Effector CD8-positive, alpha-beta T cell (primary cell): ENCODE measurements at places on chromosomes 4 and X.

DNA sequence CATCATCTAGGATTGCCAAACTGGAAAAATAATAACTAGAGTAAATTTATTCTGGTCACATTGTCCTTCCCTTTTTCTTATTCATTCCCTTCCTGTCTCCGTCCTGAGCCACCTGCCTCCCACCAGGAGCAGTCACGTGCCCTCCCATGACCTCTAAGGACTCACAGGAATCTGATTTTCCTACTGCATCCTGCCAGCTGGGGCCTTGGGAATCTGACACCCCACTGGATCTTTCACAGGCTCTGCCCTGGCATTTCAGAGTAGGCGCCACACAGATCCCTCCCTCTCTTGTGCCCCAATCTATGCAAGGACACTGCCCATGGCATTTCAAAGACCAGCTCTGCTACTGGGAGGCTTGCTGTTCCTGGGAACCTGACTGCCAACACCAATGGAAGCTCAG, 520.5 kb downstream of the PPARGC1A start:
- no peak for DNase-seq

DNA sequence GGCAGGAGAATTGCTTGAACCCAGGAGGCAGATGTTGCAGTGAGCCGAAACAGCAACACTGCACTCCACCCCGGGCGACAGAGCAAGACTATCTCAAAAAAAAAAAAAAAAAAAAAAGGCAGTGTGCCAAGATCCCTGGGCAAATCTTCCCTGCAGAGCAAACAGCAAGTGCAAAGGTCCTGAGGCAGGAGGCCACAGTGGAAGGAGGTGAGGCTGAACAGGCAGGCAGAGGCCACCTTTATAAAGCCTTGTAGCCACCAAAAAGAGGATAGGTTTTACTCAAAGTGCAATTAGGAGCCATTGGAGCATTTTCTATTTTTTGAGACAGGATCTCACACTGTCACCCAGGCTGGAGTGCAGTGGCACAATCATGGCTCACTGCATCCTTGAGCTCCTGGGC, 45.1 kb upstream of the TLR2 start:
- DNase-seq = no peak

- no peak for DNase-seq
Observed at GRCh38 chr4:79662651-79663050, 254.6 kb upstream of the GK2 start.

GRCh38 chrX:8748855-8749254, 16.9 kb upstream of the ANOS1 start:
- no peak for DNase-seq

- no peak for DNase-seq
Observed at GRCh38 chr4:156829201-156829873, 142.3 kb downstream of the PDGFC start.

DNA sequence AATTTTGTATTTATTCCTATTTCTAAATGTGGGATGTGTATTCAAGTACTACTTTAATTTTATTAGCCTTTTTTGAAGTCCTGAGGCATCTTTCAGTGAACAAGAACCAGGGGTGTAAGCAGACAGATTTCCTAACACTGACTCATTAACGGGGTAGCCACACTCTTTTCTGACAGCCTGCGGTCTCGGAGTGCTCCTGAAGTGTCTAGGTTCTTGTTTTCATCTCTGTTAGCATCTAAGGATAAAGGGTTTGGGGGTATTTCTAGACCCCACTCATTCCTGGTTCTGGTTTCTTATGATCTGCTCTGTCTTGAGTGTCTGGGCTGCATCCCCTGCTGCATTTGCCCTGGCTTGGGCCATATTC, 71.9 kb downstream of the GC start:
- DNase-seq = no peak

- DNase-seq = no peak
Observed at GRCh38 chr4:120055162-120055561, 11.5 kb downstream of the MAD2L1 start.

GRCh38 chrX:11412715-11413623, 119.8 kb downstream of the AMELX start:
- no peak for DNase-seq

DNA sequence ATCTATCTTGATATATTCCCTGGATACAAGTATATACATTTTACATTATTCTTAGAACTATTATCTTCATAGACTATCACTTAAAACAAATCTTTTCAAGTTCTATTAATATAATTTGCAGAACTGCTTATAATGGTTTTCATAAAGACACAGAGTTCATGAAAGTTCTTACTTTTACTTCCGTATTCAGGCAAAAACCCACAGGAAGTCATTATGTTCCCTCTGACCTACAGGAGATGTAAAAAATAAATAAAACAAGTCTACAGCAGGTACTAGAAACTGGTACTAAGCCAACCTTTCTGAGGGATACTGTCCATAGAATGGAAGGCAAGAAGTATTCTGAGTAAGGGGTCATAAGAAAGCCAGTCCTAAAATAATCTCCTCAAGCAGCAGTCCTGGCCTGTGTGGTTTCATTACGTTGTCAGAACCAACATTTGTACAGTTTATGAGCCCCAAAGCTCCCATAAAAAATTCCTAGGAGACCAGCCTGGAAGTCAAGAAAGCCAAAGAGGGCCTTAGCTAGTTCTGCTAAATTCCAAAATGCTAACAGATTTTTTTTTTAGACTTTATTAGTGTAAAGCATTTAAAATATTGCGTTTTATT, 68.6 kb downstream of the CAMK2D start:
- DNase-seq = no peak

DNA sequence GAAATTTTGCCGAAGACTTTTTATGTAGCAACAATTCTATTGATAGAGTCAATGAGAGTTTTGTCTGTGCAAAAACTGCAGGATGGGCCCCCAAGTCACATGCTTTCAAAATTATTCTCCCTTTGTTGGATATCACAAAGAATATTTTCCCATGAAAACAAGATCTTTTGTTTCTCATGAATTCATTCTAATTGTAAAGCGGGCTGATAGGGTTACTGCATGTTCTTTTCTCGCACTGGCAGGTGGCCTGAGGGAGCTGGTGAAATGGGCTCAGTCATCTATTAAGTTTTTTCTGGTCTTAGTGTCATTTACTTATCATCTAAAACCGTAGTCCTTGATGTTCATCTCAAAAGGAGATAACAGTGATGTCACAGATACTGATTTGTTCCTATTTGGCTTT, 44.2 kb downstream of the MID1IP1 start:
- no peak for DNase-seq

DNA sequence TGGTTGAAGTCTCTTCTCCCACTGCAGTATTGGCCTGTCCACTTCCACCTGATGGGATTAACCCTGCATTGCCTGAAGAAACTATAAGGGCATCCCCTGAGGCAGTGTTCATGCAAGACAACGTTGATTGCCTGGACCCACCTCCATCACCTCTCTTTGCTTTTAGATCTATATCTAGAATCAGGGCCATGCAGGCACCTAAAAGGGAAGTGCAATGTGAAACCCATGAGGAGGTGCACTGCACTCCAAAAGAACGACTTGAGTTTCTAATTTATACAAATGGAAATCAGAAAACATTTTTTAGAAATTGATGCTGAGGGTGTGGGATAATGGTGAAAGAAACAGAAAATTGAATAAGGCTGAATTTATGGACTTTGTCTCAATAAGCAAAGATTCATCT, 694.4 kb downstream of the TRAM1L1 start:
- no peak for DNase-seq

DNA sequence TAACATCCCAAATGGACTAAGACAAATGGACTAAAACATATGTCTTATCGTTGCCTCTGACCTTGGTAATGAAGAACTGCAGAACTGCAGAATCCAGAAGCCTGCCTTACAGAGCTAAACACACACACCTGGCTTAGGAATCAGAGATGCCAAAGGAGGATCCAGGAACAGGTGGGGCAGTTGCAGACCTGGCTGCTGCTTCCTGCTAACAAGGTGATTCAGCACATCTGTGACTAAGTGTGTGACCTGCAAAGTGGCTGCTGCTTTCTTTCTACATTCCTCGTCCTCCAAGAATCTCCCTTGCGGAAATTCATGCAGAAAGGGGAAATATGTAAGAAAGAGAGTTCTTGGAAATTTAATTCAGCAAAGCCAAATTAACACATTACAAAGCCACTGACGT, 96.8 kb upstream of the NLGN4X start:
- DNase-seq = no peak

DNA sequence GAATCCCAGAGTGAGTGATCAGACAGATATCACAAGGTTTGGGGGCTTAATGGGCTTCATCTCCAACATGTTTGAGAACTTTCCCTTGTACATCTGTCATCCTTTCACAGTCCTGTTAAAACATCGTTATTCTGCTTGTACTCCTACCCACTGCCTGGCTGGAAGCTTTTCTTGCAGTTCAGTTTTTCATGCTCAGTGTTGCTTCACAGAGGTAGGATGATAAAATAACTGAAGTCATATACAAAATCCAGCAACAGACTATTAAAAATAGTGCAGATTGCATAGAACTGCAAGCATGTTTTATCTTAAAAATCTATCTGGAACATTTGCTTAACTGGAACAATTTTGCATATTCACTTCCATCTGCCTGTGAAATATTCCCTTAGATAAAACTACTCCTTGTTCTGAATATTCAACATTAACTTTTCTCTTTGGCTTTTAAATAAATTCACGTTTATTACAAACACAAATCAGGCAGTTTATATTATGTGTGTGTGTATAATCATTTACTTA, 579.6 kb upstream of the IGFBP7 start:
- DNase-seq = no peak

GRCh38 chr4:77905651-77906263, 43.1 kb downstream of the MRPL1 start:
- no peak for DNase-seq

GRCh38 chrX:132400706-132401105, 88.1 kb downstream of the MBNL3 start:
- DNase-seq = no peak

GRCh38 chr4:40180356-40180755, 16.5 kb upstream of the RHOH start:
- no peak for DNase-seq

- no peak for DNase-seq
Observed at GRCh38 chr4:7183161-7183560, 9.2 kb upstream of the SORCS2 start.

GRCh38 chr4:73127839-73128453, 58.4 kb upstream of the COX18 start:
- DNase-seq = no peak

DNA sequence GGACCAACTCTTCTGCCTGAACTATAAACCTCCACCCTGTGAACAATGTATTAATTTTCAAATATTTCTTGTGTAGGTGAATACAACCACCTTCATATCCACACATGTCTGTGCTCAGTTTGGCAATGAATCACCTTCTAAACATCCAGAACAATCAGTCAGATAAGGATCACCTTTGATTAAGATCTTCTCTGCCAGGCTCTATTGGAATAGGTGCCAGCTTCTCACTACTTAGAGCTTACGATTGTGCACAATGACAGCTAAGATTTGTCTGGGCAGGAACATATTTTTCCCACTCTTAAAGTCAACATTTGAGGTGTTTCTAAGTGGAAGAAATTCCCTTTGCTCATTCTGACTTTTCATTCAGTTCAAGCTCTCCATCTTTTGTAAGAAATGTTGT, 237.2 kb downstream of the IL1RAPL2 start:
- DNase-seq = no peak

GRCh38 chr4:64911846-64912245, 502.6 kb upstream of the TECRL start:
- DNase-seq = no peak

GRCh38 chrX:109720947-109721346, 12.1 kb downstream of the ACSL4 start:
- DNase-seq = no peak

- DNase-seq = peak; percentile 4
Observed at GRCh38 chrX:118975831-118976598, 1.6 kb downstream of the LONRF3 start.

- DNase-seq = no peak
Observed at GRCh38 chrX:155334486-155335336, at the start of gene CLIC2. TSS of gene CLIC2 (minus strand) at chrX:155334614. CDS start at chrX:155334427, 187 bp downstream.

DNA sequence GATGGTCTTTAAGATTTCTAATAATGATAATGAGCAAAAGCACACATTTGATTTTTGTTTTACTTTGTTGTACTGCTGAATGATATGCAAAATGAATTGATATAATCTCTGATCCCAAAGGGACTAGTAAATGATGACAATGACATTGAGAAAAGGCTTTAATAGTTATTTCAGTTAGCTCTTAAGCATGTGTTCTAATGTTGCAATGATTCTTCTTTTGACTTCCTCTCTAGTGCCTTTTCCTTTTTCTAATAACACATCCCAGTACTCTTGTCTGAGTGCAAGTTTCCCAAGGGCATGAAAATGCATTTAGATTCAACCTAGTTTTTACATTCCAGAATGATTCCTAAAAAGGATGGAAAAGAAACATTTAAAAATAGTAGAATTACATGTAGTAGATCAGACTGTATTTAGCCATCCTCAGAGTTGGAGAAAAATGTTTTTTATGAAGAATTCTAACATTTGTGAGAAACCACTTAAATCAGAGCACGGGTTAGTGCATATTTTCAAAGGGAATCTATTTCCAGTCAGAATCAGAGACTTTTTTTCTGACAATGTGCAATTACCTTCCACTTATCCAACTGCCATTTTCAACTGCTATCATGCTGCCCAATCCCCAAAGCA, 508.8 kb downstream of the C4orf33 start:
- DNase-seq = no peak

DNA sequence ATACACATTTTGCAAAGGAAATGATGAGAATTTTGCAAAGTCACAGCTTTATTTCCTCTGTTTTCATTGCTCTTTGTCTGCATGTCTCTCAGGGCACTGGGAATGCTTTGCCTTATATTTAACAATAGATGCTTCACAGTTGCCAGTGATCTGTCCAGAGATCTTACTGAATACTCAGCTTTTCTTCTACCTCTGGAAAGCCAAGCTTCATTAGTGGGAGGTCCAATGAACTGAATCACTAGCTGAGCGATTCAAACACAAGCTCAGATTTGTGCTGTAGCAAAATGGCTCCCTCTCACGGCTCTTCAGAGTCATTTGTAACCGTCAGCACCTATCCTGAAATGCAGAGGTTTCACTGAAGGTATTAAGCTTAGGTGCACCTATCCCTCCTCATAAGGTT, 138.9 kb downstream of the DCLK2 start:
- no peak for DNase-seq

- DNase-seq = no peak
Observed at GRCh38 chr4:159779716-159780115, 676.8 kb downstream of the RAPGEF2 start.

- no peak for DNase-seq
Observed at GRCh38 chr4:7244751-7245320, 52.5 kb downstream of the SORCS2 start.

DNA sequence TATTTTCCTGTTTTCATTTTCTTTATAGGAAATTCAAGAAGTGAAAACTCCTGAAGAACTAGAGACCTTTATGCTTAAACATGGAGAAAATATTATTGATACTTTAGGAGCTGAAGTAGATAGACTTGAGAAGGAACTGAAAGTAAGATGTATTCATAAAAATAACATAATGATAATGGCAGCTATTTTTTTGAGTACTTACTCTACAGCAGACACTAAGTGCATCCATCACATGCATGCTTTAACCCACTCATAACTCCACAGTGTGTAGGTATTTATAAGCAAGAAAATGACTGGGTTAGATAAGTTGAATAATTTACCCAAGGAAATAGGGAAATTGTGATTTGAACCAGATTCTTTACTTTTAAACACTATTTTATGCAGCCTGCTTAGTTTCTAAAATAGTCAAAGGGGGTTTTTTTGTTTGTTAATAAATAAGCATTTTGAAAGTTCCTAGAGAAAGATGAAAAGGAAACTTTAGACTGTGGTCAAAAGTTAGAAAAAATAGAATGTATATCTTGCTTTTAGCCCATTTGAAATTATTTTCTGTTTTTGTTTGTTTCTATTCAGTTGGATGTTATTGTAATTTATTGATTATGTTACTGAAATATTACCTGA, 74.2 kb downstream of the BEND4 start:
- DNase-seq = no peak

GRCh38 chr4:19729886-19730651, 521.6 kb upstream of the SLIT2 start:
- DNase-seq = no peak
